ENCODE measurements at places on chromosomes 5 and 9.

GRCh38 chr9:4167079-4167671, 132.7 kb downstream of the GLIS3 start:
- no peak for DNase-seq
- H3K27me3 ChIP-seq: no peaks in the 10 kb centered on the region
- H3K27ac ChIP-seq: no peak overlapping the region
- H3K4me3 ChIP-seq: no peak overlapping the region
- H3K4me1 ChIP-seq: no peaks in the 10 kb centered on the region

DNA sequence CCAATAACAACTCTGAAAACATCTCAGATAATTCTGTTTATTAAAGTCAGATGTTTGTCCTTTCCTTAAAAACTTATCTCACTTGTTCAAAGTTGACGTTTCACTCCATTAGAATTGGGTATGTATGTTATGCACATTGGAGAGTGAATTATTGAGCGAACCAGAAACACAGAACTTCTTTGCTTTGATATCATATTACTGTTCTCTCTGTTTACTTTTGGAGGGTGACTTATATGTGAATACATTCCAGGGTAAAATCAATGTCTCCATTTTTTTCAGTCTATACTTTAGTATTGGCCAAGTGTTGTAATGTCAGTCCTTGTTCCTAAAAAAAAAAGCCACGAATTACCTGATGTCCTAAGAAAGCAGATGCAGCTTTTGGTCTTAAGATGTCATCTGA, 307.4 kb downstream of the CSNK1G3 start:
- no peaks in the 10 kb centered on the region for H3K36me3 ChIP-seq
- H3K4me3 ChIP-seq: no peak overlapping the region
- no peak for DNase-seq
- no peak overlapping the region for H3K27ac ChIP-seq
- H3K27me3 ChIP-seq: no peaks in the 10 kb centered on the region
- H3K4me1 ChIP-seq: no peaks in the 10 kb centered on the region

DNA sequence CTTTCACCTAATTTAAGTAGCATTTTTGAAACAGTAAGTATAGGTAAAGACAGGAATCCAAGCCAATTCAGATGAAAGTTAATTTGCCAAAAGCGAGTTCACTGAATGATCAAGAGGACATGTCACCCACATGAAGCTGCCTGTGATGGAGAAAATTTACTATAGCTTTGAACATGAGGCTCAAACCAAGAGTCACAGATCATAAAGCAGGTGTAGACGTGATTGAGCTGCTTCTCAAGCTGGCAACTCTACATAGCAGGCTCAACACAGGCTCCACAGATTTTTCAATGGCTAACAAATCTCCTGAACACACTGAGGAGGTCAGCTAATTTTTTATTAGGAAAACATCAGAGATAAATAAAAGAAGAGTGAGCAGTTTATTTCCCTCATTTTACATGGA, 173.7 kb downstream of the FAM114A2 start:
- DNase-seq: no peak
- H3K36me3 ChIP-seq: no peaks in the 10 kb centered on the region
- no peak overlapping the region for H3K4me3 ChIP-seq
- no peaks in the 10 kb centered on the region for H3K4me1 ChIP-seq
- H3K27ac ChIP-seq: no peak overlapping the region
- no peaks in the 10 kb centered on the region for H3K27me3 ChIP-seq

DNA sequence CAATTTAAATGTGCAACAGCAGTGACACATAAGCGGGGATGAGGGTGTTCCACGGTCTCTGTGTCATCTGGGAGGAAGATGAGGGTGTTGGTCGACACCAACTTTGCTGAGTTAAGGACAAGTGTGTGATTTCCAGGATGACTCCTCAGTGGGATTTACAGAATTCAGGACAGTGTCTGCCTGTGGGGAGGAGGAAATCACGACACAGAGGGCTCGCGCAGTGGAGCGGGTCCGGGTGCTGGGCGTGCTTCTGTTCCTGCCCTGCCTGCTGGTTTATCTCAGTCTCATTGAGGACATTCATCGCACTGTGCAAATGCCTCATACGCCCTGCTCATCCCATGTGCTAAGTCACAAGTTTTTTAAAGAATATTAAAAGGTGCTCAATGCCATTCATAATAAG, 73.7 kb upstream of the ADAMTS2 start:
- no peak overlapping the region for H3K4me3 ChIP-seq
- no peaks in the 10 kb centered on the region for H3K27me3 ChIP-seq
- no peak overlapping the region for H3K27ac ChIP-seq
- H3K36me3 ChIP-seq: no peaks in the 10 kb centered on the region
- H3K4me1 ChIP-seq: no peaks in the 10 kb centered on the region

DNA sequence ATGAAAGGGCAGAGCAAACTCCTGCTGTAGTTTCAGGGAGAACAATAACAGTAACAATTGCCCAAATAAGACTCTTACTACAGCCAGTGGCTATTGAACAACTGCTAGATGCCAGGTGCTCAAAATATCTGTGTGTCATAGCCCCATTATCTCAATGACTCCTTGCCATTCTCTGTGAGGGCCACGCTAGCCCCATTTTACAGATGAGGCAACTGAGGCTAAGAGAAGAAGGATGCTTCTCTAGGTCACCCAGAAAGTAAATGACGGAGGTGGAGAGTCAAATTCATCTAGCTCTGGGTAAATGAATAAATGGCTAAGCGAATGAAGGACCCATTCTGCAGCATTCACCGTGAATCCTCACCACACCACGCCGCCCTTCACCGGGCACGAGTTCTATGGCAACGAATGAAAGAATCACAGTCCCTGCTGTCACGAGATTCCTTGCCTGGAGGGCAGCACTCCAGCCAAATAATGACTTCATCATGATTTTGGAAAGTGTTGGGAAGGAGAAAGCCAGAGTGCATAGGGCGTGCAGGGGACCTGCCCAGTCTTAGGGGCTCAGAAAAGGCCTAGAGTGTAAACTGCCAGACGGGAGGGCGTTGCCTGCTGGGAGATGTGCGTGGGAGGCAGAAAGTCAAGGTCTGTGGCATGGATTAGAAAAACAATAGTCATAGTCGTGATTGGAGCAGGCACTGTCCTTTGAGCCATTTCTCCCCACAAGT, 147.2 kb downstream of the C9orf50 start:
- H3K27ac ChIP-seq: no peak overlapping the region
- no peaks in the 10 kb centered on the region for H3K36me3 ChIP-seq
- no peak for DNase-seq
- H3K27me3 ChIP-seq: no peaks in the 10 kb centered on the region
- no peak overlapping the region for H3K4me3 ChIP-seq
- H3K4me1 ChIP-seq: peaks cover 6% of the 10 kb centered on the region

GRCh38 chr5:151001436-151001835, 19.0 kb upstream of the GPX3 start:
- H3K27ac ChIP-seq: no peak overlapping the region
- DNase-seq: no peak
- H3K27me3 ChIP-seq: no peaks in the 10 kb centered on the region
- H3K36me3 ChIP-seq: no peaks in the 10 kb centered on the region
- no peak overlapping the region for H3K4me3 ChIP-seq

DNA sequence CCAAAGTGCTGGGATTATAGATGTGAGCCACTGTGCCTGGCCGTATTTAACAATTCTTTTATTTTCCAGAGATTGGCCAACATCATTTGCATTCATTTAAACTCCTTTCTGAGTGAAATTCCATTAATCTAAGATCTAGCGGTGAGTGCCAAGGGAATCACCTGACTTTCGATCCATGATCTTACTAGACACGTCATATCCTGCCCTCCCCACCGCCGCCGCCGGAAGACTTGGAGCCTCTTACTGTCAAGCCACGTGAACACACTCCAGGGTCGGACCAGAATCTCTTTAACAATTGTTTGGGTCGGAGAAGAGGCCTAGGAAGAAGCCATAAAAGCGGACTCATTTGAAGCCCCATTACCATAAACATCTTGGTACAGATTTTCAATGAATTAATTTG, 12.9 kb downstream of the INPP5E start:
- H3K4me1 ChIP-seq: no peaks in the 10 kb centered on the region
- no peak for DNase-seq
- H3K36me3 ChIP-seq: peaks cover 62% of the 10 kb centered on the region
- no peaks in the 10 kb centered on the region for H3K27me3 ChIP-seq
- H3K27ac ChIP-seq: no peak overlapping the region
- H3K4me3 ChIP-seq: no peak overlapping the region

DNA sequence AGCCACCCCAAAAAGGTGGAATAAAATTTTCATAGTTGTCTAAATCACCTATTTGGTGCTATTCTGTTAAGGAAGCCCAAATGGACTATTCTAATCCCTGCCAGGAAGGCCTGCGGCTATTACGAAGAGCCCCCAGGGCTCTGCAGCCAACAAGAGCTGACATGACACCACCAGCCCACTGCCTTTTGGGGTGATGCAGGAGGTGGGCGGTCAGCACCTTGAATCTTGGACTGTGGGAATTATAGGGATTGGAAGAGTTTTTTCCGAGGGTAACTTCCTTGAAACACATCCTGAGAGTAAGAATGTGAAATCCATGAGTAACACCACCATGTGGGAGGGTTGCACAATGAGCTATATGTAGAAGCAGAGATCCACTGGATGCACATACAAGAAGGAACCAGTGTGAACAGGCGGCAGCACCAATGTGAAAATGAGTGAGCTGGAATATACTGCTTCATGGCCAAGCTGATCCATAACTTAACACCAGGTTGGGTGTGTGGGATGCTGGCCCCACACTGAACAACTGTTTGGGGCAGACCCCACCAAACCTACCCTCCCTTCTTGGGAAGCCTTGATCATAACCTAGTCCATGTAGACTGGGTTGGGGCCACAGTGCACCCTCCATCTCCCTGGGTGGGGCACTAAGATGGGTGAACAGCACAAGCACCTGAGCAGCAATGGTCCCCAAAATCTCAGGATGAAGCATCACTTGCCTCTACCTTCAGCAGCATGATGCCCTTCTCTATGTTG, 239.0 kb downstream of the FSTL4 start:
- no peak for DNase-seq
- H3K4me3 ChIP-seq: no peak overlapping the region
- H3K4me1 ChIP-seq: no peaks in the 10 kb centered on the region
- no peak overlapping the region for H3K27ac ChIP-seq

GRCh38 chr5:135667673-135668072, 88.9 kb upstream of the CXCL14 start:
- no peak overlapping the region for H3K4me3 ChIP-seq
- H3K36me3 ChIP-seq: no peaks in the 10 kb centered on the region
- H3K27ac ChIP-seq: no peak overlapping the region
- peak; percentile 32 for DNase-seq

- H3K27ac ChIP-seq: peak overlapping the region; percentile 44
- peaks cover 13% of the 10 kb centered on the region for H3K36me3 ChIP-seq
- H3K4me3 ChIP-seq: no peak overlapping the region
- DNase-seq: no peak
- H3K4me1 ChIP-seq: no peaks in the 10 kb centered on the region
Observed at GRCh38 chr5:177478711-177479646, 5.5 kb upstream of the DBN1 start.

DNA sequence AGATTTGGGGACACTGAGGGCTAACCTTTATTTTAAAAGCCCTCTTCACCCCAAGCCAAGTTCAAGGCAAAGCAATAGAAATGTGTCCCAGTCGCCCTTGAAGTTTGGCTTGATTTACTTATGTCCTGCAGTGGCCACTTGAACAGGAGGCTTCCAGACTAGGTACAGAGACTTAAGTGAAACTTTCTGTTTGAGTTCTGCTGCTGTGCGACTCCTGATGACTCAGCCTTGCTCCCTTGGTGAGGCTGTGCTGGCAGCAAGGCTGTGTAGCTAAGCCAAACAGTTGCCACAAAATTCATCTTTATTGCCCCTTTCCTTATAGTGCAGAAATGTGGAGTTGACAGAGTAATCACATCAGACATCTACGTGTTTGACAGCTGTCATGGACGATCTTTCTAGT, 68.8 kb upstream of the NTRK2 start:
- H3K27ac ChIP-seq: no peak overlapping the region
- no peak overlapping the region for H3K4me3 ChIP-seq
- H3K27me3 ChIP-seq: no peaks in the 10 kb centered on the region
- H3K4me1 ChIP-seq: no peaks in the 10 kb centered on the region

- H3K4me1 ChIP-seq: no peaks in the 10 kb centered on the region
- H3K36me3 ChIP-seq: no peaks in the 10 kb centered on the region
- no peak for DNase-seq
- no peaks in the 10 kb centered on the region for H3K27me3 ChIP-seq
- H3K4me3 ChIP-seq: no peak overlapping the region
- no peak overlapping the region for H3K27ac ChIP-seq
Observed at GRCh38 chr9:37293664-37294524, 128.6 kb upstream of the GRHPR start.

DNA sequence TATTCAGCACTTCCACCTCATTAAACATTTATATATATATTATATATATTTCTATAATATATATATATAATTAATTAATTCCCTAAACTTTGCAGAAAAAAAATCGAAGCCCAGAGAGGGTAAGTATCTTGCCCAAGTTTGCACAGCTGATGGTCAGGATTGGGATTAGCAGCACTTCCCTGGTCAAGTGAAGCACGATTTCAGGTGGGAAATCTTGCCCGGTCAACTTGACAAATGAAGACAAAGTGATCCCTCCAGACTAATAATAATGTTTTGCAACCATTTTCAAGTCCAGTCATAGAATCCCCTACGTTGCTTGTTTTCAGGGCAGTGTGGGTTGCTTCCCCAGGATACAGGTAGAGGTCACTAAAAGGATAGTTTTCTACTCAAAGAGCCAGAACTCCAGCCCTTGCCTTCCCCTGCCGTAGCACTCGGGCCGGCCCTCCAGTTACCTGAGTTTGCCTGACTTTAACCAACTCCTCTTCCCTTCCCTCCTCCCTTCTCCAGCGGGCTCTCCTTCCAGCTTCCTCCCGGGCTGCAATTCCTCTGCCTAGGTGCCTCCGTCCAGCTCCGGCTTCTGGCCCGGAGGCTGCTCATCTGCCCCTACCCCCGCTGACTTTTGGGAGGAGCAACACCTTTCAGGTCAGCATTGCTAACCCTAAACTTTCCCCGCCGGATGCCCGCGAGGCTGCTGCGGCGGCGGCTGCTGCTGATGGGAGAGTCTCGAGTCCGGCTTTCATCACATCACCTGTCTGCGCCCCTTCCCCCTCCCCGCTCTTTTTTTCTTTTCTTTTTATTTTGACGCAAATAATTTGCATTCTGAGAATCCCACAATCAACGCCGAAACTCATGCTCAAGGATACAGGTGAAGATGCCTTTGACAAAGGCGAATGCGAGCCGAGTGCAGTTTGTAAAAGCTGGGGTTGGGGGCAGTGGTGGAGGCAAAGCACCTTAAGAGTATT, 930 bp downstream of the PRLR start:
- peaks cover 17% of the 10 kb centered on the region for H3K4me1 ChIP-seq
- H3K36me3 ChIP-seq: no peaks in the 10 kb centered on the region
- peak overlapping the region; percentile 92 for H3K27ac ChIP-seq
- peaks cover 5% of the 10 kb centered on the region for H3K27me3 ChIP-seq
- peak; percentile 80 for DNase-seq

- H3K27ac ChIP-seq: no peak overlapping the region
- no peaks in the 10 kb centered on the region for H3K4me1 ChIP-seq
Observed at GRCh38 chr9:94584555-94584954, 9.1 kb downstream of the FBP2 start.

- H3K36me3 ChIP-seq: peaks cover 2% of the 10 kb centered on the region
- DNase-seq: no peak
- peaks cover 6% of the 10 kb centered on the region for H3K4me1 ChIP-seq
- no peak overlapping the region for H3K4me3 ChIP-seq
- no peaks in the 10 kb centered on the region for H3K27me3 ChIP-seq
Observed at GRCh38 chr5:59407967-59408366, 485.6 kb downstream of the PDE4D start.

- peak overlapping the region; percentile 3 for H3K27ac ChIP-seq
- no peaks in the 10 kb centered on the region for H3K36me3 ChIP-seq
- H3K27me3 ChIP-seq: no peaks in the 10 kb centered on the region
- no peak for DNase-seq
- H3K4me1 ChIP-seq: peaks cover 29% of the 10 kb centered on the region
Observed at GRCh38 chr9:101352892-101353463, 31.8 kb downstream of the BAAT start.

- no peak overlapping the region for H3K4me3 ChIP-seq
- H3K27me3 ChIP-seq: no peaks in the 10 kb centered on the region
- H3K36me3 ChIP-seq: peaks cover 77% of the 10 kb centered on the region
- DNase-seq: no peak
Observed at GRCh38 chr5:1322955-1323802, 21.7 kb downstream of the CLPTM1L start.
